ENCODE measurements at places on chromosomes 6 and 20. TPM values are rescaled to one million over a fixed set of nuclear protein-coding genes. Genes with fewer than 3 reads are reported as not detected.

- no peak for DNase-seq
Measured at GRCh38 chr6:98212468-98212867, 621.9 kb upstream of the POU3F2 start.

DNA sequence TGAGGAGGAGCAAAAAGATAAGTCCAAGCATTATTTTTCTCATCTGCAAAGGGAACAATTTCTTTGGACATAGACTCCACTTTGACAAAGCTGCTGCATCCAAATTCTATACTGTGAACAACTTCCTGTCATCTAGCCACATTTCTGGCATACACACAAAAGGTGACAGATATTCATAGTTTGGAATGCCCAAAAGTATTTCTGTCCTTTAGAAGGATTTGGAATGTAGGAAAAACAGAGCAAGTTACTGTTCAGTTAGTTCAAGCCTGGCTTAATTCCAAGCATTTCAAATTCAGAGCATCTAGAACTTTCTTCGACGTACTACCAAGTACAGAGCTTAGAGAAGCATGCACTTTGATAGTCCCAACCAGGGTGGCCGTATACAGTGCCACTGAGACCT, 134.0 kb downstream of the PDE7B start:
- DNase-seq, result no peak

GRCh38 chr20:23010096-23010495, 25.0 kb upstream of the SSTR4 start:
- DNase-seq, result no peak

GRCh38 chr6:46961711-46962110, 40.0 kb upstream of the ADGRF5 start:
- DNase-seq, result no peak

- no peak for DNase-seq
Measured at GRCh38 chr20:46240065-46240464, 68.2 kb downstream of the CDH22 start.

The TRIM15 gene
- not detected for total RNA-seq

The LCA5 gene
- total RNA-seq, result 0.26 TPM

Measured in GM12878 (cell line).